ENCODE measurements at places on chromosomes 11 and 22.

DNA sequence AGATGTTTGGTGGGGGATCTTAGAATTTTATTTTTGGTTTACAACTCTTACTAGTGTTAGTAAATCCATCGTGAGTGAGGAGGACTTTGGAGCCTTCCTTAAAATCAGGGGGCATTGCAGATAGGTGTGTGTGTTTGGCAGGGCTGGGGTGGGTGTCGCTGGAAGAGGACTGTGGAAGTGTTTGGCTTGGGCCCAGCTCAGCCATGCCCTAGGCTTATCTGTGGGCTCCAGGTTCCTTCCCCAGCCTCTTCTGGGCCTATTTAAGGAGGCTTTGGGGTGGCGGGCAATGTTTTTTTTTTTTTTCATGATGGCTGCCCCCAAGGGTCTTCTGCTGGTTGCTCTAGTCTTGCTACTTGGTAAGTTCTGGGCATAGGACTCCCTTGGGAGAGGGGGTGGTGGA lies 22.1 kb downstream of the MTFP1 start:
- no peak for DNase-seq

- no peak for DNase-seq
Measured at GRCh38 chr11:14422814-14423182, 63.8 kb upstream of the RRAS2 start.

GRCh38 chr11:34866375-34866774 lies 49.8 kb downstream of the APIP start:
- DNase-seq = no peak

DNA sequence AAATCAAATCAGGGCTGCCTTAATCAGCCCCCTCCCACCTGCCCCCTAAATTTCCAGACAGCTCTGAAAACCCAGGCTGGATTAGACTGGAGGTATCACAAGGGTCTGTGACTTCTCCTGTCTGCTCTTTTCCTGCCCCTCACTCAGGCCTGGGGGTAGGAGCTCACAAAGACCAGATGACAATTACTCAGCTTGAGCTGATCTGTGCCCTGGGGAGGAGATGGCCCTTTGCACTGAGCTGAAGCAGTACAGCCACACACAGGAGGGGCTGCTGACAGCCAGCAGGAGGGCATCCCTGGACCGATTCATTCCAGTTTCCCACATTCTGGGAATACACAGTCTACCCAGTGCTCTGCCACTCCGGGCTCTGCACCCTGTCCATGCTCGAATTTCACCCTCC lies 4.2 kb downstream of the ABCC8 start:
- no peak for DNase-seq

DNA sequence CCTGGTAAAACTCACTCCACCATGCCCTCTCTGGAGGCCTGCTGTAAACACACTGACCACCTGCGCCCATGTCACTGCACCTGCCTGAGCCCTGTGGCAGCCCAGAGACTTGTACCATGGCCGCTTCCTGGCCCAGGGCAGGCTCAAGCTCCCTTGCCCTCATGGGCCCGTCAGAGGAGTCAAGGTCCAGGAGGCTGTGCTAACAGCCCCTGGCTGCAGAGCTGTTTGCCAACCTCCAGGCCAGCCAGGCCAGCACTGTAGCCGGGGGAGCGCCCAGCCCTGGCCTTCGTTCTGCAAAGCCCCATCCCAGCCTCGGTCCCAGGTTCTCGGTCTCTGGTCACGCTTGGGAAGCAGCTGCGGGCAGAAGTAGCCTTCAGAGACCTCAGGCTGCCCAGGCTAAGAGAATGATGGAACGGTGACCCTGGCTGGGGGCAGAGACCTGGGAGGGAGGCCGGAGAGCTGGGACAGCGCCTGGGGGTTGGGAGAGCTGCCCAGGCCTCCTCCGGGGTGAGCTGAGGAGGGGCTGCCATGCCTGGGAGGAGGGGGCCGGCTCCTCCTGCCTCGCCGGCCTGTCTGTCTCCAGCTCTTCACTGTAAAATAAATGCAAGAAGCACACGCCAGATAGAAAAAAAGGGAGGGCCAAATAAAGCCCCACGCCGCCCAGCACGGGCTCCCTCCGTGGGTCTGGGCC lies 11.9 kb upstream of the TCF20 start:
- no peak for DNase-seq

DNA sequence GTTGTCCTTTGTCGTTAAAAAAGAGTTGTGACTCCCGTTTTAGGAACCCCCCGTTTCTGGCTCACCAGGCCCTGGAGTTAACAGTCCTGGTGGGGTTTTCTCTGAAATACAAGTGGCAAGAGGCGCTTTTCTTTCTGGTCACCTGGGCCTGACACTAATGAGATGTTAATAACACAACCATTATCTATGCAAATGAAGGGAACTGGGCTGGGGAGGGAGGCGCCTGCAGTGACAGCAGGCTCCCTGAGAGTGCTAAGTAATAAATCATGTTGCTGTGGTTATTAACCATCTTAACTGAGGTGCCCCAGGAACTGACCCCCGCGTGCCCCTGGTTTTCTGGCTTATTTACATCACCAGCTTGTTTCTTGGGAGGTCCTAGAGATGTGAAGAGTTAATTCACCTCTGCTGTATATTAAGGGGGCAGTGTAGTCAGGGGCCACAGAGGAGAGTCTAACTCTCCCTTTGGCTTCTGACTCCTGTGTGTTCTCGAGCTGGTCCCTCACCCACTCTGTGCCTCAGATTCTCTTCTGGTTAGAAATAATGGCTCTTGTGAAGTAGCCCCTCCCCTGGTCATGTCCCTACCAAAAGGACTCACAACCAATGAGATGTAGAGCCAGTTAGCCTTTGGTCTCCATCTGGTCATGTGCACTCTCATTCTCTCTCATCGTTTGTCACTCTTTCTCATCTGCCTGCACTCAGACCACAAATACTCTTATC lies 276.6 kb upstream of the CADM1 start:
- no peak for DNase-seq

GRCh38 chr22:30858976-30859713 lies 109.4 kb downstream of the MORC2 start:
- no peak for DNase-seq

All from hindlimb muscle (tissue), 1 donor.